ENCODE measurements at places on chromosomes 16 and 17.

GRCh38 chr16:67456391-67457081, 24.4 kb downstream of the ATP6V0D1 start:
- no peak for DNase-seq

GRCh38 chr17:18059283-18059682, 20.1 kb downstream of the GID4 start:
- no peak for DNase-seq

- no peak for DNase-seq
Observed at GRCh38 chr17:4591529-4591928, 7.2 kb downstream of the SMTNL2 start.

GRCh38 chr17:59167571-59168001, 12.0 kb downstream of the PRR11 start:
- no peak for DNase-seq

DNA sequence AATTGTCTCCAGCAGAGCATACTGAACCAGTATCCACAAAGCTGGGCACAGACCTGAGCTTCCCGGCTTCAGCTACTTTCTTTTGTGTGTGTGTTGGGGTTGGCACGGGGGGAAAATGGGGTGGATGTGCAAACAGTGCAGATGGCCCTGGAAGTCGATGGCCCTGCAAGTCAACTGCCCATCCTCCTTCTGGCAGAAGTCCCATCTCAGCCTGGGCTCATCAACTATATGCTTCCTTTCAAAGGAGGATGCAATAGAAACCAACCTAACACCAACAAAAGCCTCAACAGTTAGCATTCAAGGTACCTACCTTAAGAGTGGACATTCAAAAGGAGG, 55.7 kb downstream of the SOX9 start:
- DNase-seq: no peak

- no peak for DNase-seq
Observed at GRCh38 chr17:66423056-66423955, 120.9 kb downstream of the PRKCA start.

- no peak for DNase-seq
Observed at GRCh38 chr16:74226338-74226954, 70.2 kb upstream of the PSMD7 start.

DNA sequence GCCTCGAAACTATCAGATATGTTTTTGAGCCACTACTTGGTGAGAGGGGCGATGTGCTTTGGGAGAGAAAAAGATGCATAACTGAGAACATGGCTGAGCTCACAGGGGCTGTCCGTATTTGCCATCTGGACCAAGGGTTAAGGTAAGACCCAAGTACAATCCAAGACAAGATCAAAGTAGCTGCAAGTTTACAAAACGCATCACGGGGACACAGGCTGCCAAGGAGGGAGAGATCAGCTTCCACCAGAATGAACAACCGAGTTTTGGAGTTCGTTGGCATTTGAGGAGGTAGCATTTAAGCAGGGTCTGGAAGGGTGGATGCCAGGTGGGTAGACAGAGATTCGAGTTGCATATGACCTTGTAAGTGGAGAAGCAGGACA, 2.2 kb downstream of the PITPNC1 start:
- DNase-seq: no peak

- DNase-seq: no peak
Observed at GRCh38 chr16:69095193-69095592, 10.3 kb upstream of the HAS3 start.

GRCh38 chr16:69880640-69881133, 70.4 kb upstream of the CLEC18A start:
- DNase-seq: no peak

- DNase-seq: no peak
Observed at GRCh38 chr17:53336281-53336680, 486.4 kb upstream of the KIF2B start.

DNA sequence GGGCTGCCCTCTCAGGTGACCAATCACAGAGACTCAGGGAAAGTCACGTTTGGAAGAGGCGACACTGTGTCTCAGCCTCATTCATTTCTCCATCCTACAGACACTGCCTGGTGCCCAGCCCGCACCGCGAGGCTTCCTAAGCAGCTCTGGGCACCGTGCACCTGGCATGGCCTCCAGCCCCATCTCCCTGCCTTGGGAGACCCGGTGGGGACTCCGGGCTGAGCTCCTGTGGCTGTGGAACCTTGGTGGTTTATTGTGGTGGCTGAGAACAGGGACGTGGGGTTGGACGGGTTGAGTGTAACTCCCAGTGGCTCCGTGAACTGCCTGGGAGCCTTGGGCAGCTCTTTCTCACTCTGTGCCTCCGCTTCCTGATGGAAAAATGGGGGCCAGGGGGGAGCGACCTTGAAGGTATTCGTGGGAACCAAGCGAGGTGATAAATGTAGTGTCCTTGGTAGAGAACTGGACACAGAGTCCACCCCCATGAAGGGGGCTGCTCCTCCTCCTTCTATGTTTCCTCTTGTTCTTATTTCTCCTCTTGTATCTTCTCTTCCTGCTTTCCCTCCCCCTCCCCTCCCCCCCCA, 215.4 kb downstream of the SEC14L1 start:
- peak; percentile 44 for DNase-seq

DNA sequence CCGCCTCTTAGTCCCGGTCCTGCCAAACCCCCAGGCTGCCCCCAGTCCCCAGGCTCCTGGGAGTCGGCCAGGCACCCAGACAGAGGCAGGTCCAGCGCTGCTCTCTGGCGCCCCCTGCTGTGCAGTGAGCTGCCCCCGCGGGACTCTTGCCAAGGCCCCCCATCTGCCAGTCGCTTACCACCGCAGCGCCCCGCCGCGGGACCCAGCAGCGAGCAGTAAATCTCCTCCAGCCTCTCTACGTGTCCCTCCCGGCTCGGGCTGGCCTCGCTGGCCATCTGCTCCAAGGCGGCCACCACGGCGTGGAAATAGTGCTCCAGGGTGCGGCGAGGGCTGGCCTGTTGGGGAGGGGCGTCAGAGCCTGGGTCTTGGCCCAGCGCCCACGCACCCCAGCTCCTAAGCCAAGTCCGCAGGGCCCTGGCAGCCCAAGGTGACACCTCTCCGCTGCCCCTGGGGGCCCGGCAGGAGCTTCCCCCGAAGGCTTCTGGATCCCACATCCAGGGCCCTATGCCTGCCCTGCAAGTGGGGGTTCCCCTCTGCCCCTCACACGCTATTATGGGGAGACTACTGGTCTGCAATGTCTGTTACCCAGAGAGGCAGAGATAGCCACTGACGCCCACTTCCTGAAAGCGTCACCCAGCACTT, 33.7 kb upstream of the MFSD6L start:
- peak; percentile 87 for DNase-seq

DNA sequence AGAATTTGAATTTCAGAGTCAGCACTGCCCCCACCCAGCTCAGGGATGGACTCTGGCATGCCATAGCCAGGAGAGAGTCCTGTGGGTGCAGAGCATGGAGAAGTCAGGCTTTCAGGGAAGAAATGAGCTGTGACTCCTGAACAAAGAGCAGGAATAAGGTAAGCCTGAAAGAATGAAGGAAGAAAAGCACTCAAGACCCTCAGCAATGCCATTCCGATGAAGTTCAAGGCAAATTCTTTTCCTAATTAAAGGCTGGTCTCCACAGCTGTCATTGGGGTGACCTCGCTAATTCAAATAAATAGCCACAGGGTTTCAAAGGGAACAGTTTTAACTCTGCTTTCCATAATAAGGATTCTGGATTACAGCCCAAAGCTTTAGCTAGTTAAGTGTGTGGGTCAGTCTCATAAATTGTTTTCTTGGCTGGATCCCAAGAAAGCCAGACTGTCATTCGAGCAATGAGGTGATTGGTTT, 31.7 kb downstream of the TOM1L2 start:
- DNase-seq: no peak

DNA sequence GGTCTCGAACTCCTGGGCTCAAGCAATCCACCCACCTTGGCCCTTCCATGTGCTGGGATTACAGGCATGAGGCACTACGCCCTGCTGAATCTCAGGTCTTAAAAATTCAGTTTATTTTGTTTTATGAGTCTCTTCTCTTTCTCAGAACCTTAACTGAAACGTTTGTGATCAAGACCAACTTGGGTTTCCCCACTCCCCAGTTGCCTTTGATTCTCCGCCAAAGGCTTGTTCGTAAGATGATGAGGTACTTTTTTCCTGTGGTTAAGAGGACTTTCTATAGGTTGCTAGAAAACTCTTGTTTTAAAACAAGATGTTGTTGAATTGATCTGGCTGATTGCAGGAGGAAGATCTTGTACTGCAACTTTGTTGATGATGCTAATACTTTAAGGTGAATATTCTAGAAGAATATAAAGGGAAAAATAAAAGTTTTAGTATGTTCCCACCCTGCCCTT, 11.7 kb downstream of the ABCC1 start:
- no peak for DNase-seq

- DNase-seq: peak; percentile 44
Observed at GRCh38 chr16:78227855-78228254, 128.4 kb downstream of the WWOX start.

DNA sequence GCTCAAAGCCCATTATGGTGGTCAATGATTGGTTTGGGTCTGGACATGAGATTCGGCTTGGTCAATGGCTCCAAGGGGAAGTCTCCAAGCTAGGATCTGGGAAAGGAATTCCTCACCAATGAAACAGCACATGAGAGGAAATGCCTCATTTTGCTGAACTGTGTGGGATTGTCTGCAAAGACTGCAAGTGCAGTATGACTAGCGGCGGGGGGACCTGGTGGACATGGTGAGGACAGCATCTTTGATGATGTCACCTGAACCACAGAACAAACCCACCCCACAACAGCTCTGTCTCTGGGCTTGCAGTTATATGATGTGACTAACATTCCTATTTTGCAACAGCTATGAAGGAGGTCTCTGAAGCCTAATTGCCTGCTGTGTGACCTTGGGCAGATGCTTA, 50.6 kb upstream of the NKD1 start:
- no peak for DNase-seq

- DNase-seq: no peak
Observed at GRCh38 chr16:84237994-84238750, 1.6 kb downstream of the KCNG4 start.

DNA sequence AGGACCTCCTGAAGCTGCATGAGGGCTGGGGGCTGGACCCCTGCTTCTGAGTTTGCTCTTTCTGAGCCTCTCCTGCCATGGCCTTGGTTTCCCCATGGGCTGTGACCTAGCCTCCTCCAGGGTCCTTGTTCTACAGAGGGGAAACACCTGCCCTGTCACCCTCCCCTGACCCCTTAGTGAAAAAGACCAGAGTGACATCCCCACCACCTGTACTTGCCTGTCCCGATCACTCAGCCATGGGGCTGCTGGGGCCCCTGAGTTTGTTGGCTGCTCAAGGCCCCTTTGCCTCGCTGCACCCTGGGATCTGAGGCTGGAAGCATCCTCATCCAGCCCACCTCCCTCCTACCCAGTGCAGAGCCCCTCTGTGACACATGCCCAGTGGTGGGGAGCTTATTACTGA, 800 bp downstream of the NOD2 start:
- DNase-seq: no peak

DNA sequence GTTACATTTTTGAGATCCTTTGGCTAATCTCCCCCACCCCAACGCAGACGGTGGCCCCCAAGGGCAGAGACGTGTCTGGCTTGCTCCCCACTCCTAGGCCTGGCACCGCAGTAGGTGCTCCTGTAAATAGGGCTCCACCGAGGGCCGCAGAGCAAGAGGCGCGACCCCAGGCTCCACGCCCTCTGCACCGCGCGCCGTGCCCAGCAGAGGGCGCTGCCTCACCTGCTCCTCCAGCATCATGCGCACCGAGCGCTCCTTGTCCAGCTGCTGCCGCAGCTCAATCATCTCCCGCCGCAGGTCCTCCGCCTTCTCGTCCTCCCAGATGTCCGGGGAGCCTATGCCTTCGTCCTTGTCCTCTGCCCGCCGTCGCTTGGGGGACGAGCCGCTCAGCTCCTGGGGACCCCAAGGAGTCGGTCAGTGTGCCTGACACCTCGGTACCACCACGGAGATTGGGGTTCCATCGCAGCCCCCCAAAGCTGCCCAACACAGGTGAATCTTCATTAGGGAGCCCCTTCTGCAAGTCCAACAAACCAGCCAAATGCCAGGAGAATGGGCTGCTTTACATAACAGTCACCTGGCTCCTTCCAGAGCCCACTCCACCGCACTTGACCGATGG, 11.2 kb downstream of the TFAP4 start:
- DNase-seq: peak; percentile 89

GRCh38 chr16:23145608-23146007, 3.6 kb downstream of the USP31 start:
- no peak for DNase-seq

DNA sequence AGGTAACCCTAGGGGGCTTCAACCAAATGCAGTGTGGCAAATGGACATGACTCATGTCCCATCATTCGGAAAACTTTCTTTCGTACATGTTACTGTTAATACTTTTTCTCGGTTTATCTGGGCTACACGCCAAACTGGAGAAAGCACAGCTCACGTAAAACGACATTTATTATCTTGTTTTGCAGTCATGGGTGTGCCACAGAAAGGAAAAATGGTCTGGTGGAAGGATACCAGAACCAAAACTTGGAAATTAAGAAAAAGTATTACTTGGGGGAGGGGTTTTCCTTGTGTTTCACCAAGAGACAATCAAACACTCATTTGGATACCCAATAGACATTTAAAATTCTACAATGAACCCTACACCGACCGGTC, 23.6 kb downstream of the ALOX15B start:
- no peak for DNase-seq

DNA sequence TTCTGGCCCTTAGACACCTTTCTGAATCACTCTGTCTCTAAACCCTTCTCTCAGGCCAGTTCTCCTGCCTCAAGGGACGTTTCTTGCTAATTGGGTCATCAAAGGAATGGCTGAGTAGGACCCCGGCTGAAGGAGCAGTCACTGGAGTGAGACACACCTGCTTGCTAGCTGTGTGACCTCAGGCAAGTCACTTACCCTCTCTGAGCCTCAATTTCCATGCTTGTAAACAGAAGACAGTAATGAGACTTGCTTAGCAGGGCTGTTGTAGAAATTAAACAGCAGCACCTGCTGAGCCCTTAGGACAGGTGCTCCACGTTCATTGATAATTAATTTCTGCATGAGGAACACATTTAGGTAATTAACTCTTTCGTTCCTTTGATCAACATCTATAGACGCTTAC, 6.8 kb downstream of the CIBAR2 start:
- DNase-seq: no peak

GRCh38 chr17:36934144-36934691, 3.1 kb upstream of the LHX1 start:
- peak; percentile 77 for DNase-seq

- DNase-seq: no peak
Observed at GRCh38 chr17:72974605-72975232, 117.8 kb downstream of the SLC39A11 start.

DNA sequence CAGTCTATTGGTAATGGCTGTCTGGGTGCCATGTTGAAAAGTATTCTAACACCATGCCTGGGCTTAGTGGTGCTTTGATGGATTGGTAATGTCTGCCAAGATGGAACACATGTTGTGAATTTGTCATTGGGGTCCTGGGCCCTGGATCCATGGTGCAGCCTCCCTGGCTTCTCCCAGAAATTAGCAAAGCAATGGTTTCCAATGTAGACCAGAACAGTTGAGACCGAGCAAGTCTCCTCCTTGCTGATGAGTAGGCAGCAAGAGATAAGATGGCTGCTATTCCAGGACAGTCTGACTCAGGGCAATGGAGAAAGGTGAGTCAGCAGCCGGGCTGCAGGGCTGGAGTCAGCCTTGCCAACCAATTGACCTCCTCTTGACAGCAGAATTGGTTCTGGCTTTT, 30.8 kb downstream of the GPR139 start:
- DNase-seq: no peak

GRCh38 chr16:20844054-20844453, 37.7 kb downstream of the REXO5 start:
- no peak for DNase-seq
